CD4-positive, alpha-beta T cell treated with Interleukin-2 at 100 ng/mL for 4 hours (primary cell): ENCODE measurements at places on chromosomes 11 and 22.

- DNase-seq: no peak
Measured at GRCh38 chr11:57471496-57471895, 11.2 kb downstream of the RTN4RL2 start.

DNA sequence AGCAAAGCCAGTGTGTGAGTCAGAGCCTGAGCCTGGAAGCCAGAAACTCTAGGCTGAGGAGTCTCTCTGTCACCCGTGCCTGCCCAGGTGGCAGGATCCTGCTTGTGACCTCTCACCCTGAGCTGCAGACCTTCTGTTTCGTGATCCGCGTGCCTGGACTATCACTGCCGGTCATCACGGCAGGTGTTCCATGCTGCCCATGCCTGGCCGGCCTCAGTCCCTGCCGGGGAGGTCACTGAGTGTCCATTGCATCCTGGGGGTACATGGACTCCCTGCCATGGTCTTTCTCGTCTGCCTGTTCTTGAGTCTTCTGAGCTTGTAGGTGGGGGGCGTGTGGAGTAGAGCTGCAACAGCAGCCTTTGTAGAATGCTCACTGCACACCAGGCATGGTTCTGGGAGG lies 1032.4 kb downstream of the TBC1D22A start:
- no peak for DNase-seq

GRCh38 chr11:33025339-33025722 lies 9.7 kb downstream of the DEPDC7 start:
- DNase-seq: no peak

GRCh38 chr11:9895006-9895405 lies 231.1 kb downstream of the SWAP70 start:
- DNase-seq: no peak

DNA sequence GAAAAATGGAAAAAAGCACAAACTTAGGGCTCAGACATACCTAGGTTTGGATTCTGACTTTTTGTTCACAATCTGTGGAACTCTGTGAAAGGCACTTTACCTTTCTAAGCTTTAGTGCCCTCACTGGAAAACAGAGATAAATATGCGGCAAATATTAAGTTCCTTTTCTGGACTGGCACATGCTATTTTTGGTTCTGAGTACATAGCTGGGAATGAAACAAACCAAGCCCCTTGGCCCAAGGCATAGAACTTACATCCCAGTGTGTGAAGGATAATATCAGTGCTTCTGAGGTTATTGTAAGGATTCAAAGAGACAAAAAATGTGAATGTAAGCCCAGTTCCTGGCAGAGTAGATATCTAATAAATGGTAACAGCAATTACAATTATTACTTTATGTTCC lies 227.5 kb downstream of the ADAMTS15 start:
- DNase-seq: no peak

GRCh38 chr11:125111001-125111342 lies 454 bp downstream of the TMEM218 start:
- no peak for DNase-seq

DNA sequence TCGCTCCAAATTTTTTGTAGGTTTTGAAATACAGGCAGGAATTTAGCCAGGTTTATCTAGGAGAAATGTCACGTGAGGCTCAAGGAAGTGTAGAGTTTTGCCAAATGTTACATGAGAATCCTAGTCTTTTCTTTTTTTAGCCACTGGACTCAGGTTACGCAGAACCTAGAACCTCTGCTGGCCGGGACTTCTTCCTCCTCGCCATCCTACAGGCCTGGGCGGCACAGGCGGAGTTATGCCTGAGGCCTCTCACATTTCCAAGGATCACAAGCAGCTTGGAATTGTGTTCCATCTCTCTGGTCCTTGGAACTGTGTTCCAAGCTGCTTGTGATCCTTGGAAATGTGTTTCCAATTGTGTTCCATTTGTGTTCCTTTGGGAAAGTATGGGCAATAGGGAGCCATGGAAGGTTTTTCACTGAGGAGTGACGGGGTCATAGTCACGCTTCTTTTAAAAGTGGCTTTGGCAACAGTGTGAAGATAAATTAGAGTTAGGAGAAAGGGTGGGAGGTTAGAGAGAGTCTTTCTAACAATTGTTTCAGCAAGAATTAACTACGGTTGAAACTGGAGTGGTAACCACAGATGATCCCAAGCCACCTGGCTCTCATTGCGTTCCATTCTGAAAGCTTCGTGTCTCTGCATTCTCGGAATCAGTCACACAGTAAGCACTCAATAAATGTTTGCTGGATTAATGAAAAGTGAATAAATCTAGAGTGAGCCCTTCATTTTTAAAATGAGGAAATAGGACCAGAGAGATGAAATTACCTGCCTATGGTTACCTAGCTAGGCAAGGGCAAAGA lies 12.5 kb upstream of the POU2AF1 start:
- no peak for DNase-seq

DNA sequence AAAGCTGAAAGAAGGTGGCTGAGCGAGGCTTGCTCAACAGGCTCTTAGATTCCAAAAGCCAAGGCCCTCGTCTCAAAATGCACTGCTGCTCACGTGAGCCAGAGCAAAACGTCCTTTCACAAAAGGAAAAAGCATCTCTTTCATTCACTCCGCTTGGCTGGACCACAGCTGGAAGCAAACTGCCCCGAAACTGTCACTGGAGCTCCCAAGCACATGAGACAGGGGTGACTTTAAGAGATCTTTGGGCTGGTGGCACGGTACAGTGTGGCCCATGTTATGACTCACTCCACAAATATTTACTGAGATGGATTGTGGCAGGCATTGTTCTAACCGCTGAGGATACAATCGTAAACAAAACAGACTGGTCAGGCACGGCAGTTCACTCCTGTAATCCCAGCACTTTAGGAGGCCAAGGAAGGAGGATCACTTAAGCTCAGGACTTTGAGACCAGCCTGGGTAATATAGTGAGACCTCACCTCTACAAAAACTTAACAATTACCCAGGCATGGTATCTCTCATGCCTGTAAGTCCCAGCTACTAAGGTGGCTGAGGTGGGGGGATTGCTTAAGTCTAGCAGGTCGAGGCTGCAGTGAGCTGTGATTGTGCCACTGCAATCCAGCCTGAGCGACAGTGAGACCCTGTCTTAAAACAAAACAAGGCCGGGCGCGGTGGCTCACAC lies 3.6 kb downstream of the PLA2G6 start:
- no peak for DNase-seq

- DNase-seq: no peak
Measured at GRCh38 chr11:88523386-88524071, 186.0 kb upstream of the CTSC start.

- peak; percentile 10 for DNase-seq
Measured at GRCh38 chr11:4095509-4096230, 1.1 kb downstream of the RRM1 start.

DNA sequence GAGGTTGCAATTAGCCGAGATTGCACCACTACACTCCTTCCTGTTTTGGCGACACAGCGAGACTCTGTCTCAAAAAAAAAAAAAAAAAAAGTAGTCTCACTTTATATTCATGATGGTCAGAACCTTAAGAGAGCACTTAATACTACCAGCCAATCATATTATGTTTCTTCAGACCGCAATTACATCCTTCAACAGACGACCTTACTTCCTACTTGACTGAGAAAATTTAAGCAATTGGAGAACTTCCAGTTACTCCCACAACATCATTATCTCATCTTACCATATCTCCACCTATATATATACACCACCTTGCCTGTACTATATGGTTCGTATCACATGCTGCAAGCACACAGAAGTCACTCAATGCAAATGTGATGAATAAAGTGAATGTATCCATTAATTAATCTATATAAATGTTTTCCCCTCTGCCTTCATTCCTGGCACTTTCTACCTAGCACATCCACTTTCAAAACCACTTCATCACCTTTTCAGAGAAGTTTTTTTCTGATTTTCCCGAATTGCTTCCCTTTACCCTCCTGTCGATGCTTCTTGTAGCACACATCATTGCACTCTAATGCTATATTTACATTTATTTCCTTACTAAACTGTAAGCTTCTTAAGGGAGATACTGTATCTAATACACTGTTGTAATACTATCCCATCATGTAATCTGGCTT lies 13.8 kb downstream of the ATP5MG start:
- DNase-seq: no peak

DNA sequence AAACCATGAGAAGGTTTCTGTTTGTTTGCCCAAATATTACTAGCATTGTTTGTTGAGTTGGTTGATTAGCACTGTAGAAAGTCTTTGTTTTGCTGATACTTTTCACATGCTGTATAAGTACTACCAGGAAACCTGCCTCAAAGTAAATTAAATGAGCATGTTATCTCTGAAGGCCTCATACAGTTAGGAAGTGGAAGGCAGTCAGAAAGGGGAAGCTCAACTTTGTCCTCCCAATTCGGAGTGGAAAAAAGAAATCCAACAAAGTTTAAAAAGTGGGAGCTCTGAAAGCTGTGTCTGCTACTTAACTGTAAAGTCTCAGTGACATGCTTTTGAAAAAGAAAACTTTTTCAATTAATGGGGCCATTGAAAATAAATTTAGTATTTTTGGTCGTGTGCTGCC lies 188.3 kb upstream of the BLID start:
- no peak for DNase-seq

DNA sequence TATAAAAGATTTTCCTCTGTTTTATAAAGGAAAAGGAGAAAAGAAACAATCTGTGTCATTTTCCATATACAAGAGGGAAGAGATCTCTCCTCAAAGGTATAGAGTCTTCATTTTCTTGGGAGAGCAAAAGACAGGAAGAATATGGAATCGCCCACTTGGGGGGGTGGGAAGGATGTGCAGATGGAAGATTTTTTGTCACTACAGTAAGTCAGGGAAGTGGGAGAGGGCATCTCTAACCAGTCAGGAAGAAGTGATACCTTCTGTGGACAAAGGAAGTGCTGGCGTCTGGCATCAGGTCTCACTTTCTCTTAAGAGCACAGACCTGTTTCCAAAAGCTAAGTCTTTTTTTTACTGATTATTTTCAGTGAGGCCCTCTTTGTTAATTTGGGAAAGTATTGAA lies 1.4 kb downstream of the PRR14L start:
- no peak for DNase-seq

DNA sequence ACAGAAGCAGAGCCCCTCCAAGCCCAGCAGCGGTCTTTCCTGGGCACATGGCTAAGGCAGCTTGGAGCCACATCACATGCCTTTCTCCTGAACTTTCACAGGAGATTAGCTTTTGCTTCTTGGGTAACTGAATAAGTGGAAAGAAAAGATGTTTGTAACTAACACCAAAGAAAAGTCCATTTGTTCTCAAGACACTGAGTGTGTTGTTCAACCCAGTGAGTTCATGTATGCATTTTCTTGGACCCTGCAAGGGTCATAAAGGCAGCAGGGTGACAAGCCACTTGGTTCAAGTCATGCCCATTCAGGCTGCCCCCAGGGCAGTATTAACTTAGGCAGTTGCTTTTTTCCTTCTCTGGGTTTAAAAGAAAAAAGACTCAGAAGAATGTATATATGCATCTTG lies 203.4 kb downstream of the FAM76B start:
- no peak for DNase-seq

DNA sequence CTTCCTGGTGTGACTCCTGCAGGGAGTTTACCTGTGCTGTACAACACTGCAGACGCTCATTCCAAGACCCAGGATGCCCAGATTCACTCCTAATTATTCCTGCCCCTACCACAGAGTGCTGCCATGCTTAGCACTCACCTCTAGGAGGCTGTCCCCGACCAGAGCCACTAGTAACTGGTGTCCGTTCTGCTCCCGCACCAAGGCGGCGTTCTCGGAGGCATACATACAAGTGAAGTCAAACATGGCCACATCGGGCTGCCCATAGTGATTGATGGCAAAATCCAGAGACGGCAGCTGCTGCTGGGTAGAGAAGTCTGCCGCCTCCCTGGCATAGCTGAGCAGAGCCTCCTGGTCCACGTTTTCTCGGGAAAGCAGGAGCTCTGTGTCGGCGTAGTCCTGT lies 122.3 kb upstream of the BID start:
- DNase-seq: no peak

- DNase-seq: no peak
Measured at GRCh38 chr22:47914481-47915097, 1152.1 kb downstream of the TBC1D22A start.

GRCh38 chr22:44597616-44598015 lies 99.6 kb upstream of the RTL6 start:
- DNase-seq: no peak

- DNase-seq: no peak
Measured at GRCh38 chr11:119509282-119509841, 86.4 kb upstream of the THY1 start.
